NCI-H1092 (cell line): ENCODE measurements at places on chromosomes 7 and 10.
A peak's percentile ranks its signal among the peaks of the same experiment; 100 is the strongest.

GRCh38 chr10:106216085-106216484 lies 948.4 kb downstream of the SORCS1 start:
- no peak for DNase-seq

- DNase-seq: no peak
These were observed 7.2 kb downstream of the PLOD3 start for GRCh38 chr7:101210143-101210542.

- DNase-seq: no peak
These were observed 802.5 kb downstream of the GRM8 start for GRCh38 chr7:126450269-126450671.

- peak; percentile 26 for DNase-seq
These were observed 568.1 kb upstream of the LRRN3 start for GRCh38 chr7:110522761-110523200.

DNA sequence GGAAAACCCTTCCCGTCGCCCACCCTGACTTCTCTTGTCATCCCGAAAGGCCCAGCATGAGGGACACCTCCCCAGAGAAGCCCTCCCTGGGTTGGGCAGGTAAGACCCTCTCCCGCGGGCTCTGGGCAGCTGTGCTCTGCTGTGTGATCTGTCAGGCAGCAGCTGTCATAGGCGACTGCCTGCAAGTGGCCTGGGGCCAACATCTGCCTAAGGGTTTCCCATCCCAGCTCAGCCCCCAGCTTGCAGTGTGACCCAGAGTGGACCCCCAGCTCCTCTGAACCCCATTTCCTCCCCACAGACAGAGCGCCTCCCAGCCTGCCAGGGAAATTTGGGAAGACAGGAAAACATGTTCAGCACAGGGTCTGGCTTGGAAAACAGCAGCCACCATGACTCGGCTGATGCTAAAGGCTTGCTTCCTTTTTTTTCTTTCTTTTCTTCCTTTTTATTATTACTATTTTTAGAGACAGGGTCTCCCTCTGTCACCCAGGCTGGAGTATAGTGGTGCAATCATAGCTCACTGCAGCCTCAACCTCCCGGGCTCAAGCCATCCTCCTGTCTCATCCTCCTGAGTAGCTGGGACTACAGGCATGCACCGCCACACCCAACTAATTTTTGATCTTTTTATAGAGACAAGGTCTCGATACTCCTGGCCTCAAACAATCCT lies 18.3 kb upstream of the TNRC18 start:
- no peak for DNase-seq

DNA sequence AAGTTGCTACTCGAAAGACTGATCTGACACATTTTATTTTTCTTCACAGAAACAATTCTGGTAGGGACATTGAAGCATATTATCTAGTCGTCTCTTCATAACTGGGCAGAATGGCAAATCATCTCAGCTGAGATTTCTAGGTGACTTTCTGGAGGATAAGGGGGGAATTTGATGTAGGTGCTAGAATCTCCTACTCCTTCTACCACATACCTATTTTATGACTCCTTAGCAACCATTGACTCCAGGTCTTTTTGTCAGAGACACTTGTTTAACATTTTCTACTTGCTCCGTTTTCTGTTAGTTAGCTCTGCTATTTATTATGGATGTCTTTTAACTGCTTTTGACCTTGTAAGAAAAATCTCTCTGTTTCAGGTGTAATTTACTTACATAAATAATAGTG lies 380.9 kb upstream of the SEMA3C start:
- DNase-seq: no peak

- DNase-seq: no peak
These were observed 255.2 kb downstream of the SNX13 start for GRCh38 chr7:17685141-17685540.

DNA sequence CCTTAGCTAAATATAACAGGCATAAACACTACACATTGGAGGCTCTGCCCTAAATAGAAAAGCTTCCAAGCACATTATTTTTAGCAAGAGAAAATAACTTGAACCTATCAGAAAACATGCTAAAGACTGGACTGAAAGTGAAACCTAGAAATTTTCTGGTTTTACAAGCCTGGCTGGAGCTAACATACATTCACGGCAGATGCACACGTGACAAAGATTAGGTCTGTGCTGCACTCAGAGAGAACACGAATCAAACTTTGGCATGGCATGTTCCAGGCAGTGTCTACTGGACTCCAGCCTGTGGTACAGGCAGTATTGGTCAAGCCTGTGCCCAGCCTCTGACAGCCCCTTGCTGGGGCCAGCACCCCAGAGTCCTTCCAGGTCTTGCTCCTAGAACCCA lies 94.1 kb upstream of the PCBD1 start:
- DNase-seq: no peak

DNA sequence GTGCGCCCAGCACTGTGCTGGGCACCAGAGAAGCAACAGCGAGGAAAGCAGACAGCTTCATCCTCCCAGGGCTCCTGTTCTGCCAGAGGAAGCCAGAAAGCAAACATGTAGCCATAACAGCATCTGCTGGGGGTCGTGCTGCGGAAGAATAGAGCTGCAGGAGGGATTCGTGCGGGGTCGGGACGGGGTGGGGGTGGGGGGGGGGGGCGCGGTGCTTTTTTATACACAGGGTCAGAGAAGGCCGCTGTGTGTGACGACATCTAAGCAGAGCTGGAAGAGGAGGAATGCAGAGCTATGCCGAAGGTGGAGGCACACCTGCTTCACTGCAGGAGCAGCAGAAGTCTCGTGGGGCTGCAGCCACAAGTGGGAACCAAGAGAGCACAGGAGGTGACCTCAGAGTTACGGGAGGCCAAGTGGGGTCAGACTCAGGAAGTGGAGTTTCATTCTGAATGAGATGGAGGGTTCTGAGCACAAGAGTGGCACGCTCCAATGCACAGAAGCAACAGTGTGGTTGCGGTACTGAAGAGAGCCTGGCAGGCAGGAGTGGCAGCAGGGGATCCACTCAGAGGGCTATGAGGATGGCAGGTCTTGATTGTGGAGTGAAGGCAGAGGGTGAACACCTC lies 11.1 kb downstream of the PKD1L1 start:
- no peak for DNase-seq

GRCh38 chr10:15780353-15781135 lies 60.8 kb upstream of the ITGA8 start:
- DNase-seq: no peak

GRCh38 chr10:3926258-3926657 lies 141.2 kb upstream of the KLF6 start:
- DNase-seq: no peak

DNA sequence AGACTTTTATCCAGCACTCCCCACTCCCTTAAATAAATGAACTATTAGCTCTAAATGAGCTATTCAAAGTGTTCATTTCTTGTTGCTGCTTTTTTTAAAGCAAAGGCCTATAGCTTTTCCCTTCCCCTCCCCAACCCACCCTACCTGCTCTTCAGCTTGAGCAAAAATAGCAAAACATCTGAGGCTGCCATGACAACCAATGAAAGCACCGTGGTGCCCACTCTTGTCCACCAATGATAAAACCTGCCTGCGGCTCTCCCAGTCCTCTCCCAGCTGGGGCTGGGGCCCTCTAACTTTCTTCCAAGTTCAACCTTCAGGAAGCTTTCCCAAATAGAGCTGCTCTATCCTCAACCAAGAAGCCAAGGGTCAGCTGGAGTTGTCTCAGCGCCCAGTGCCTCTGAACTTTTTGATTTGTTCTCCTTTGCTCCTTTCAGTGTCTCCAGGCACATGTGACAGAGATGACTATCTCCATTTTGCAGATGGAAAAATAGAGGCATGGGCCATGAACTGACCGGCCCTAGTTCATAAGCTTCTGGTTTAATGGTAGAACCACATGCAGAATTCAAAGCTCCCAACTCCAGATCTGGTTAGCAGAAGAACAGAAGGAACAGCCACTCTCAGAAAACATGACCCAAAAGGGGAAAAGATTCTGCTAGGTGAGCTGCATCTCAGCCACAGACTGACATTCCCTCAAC lies 47.7 kb downstream of the PIK3AP1 start:
- no peak for DNase-seq

DNA sequence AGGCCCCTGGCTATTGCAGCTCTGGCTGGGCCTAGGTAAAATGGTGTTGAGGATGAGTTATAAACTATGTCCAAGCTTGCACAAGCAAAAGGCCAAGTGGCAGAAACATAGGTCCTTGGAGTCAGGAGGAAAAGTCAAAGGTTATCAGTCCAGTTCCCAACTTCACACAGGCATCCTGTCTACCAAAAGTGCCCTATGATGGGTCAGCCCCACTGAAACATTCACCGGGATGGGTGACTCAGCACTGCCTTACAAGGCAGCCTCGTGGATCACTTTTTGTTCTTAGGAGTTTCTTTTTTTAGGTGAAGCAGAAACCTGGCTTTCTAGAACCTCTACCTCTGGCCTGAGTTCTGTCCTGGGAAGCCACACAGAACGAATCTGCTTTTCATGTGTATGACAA lies 158.8 kb upstream of the LYZL2 start:
- DNase-seq: no peak

- DNase-seq: no peak
These were observed 1.5 kb downstream of the PRKAR2B start for GRCh38 chr7:107045980-107046379.

DNA sequence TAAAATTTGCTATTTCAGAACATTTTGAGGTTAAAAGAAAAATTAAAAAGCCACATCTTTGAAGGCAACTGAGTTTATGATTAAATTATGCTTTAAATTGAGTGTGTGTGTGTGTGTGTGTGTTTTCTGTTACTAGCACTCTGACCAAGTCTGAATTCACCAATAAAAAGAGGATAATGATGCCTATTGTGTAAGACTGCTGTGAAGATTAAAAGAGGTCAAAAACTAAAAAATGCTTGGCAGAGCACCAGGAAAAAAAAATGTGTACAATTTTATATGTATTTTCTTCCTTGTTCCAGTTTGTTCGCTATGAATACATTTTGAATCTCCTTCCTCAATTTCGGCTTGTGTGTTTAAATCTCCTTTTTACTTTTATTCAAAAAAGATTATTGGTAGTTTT lies 316.6 kb upstream of the MAGI2 start:
- DNase-seq: no peak
